ENCODE measurements at places on chromosomes 12 and 14.

DNA sequence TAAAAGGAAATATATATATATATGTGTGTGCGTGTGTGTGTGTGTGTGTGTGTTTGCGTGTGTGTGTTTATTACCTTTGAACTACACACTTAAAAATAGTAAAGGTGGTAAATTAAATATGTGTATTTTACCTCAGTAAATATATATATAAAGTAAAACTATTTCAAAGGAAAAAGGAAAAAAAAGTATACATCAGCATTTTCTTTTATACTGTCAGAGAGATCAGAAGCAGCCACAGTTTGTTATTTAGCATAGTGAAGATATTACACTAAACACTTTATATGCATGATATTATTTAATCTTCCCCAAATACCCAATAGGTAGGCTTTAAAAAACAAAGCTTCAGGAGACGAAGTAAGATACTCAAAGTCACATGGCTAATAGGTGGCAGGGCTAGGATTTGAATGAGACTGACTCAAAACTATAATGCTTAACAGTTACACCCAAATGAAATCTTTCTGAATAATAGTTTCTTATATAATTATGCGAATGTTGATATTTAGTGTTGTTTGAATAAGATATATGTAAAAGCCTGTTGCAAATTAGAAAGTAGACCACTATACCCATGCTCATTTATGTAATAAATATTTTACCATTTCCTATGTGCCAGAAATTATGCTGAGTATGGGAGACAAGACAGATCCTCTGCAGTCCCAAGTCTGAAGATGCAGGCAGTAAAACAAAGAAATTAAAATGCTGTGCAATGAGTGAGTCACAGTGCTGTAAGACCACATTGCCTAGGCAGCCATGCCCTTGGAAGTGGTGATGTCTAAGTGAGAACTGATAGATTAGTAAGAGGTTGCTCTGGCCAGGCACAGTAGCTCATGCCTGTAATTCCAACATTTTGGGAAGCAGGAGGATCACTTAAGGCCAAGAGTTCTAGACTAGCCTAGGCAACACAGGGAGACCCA lies 66.1 kb downstream of the PDZRN4 start:
- no peak for DNase-seq

DNA sequence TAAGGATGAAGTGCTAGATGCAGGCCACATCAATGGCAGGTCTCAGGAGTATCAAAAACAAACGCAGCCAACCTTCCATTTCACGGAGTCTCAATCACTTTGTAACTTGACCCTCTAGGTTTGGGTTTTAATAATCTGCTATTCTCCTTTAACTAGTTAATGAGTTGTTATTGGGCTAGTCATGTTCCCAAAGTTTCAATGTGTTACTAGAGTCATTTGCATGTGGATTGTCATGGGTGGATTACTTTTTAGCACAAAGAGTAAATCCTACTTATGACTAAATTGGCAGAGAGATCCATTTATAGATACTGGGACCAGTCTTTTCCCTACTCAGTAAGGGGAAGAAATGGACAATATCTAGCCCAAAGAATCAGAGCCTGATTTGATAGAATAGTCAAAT lies 151.0 kb downstream of the BCAT1 start:
- no peak for DNase-seq

DNA sequence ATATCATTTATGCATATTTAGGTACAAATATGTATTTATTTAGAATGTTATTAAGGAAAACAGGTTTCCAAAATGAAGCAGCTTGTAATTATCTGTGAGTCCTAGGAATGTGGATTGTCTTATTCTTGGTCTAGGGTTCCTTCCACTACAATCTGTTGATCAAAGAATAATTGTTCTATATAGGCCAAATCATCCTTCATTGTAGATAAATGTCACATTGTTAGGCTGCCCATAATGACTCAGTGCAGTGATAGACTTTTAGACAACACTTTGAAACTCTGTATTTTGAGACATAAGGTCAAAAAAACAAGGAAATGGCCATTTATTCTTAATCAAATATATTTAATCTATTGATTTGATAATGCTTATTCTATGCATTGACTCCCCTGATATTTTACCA lies 283.0 kb downstream of the ACSS3 start:
- no peak for DNase-seq

GRCh38 chr14:81311778-81312177 lies 88.3 kb downstream of the STON2 start:
- DNase-seq: no peak

GRCh38 chr12:56931474-56931978 lies 2.7 kb downstream of the SDR9C7 start:
- no peak for DNase-seq

DNA sequence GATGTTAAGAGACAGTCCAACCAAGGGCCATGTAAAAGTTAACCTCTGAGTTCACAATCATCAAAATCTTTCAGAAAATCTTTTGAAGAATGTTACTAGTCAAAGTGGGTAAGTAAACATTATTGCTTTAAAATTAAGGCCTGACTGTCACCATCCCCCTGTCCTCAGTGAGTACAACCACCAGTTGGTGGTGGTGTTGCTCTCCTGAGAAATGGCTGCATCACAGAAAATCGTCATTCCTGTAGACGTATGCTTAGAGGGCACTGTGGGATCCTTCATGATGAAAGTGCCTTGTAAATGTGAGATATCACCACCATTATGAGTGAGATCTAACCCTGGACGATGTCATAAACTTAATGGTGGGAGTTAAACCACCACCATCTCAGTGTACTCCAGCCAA lies 451.2 kb downstream of the RPS29 start:
- no peak for DNase-seq

Data from CD4-positive, alpha-beta T cell treated with Interleukin-4 for 1 hour (primary cell).